Hippocampal formation (tissue), 2 donors: ENCODE measurements at places on chromosomes 2 and 18.

DNA sequence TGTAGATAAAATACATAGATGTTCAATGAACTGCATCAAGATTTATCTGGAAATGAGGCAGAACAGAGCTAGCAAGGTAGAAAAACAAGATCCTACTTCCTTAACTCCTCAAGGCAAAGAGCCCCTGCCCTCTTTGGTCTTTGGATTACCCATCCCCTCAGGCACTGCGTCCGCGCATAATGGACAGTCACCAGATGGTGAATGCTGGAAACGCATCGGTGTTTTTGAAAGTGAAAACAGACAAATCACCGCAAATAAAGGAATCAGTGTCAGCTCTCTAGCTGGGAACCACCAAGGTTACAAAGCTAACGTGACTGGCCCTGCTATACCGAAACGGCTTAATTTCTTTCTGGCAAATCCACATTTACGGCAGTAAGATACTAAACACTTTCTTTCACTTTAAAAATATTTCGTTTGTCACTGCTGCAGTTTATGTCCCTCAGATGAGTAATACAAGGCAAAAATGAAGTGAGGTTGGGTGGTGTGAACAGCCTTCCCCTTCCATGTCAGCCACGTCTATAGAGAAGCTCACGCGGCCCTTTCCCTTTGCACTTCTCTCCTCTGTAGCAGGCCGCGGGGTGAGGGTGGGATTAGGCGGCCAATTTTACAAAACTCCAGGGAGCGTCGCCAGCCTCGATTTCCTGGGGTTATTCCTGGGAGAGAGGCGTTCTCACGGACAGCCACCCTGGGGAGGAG lies 627 bp upstream of the GALR1 start:
- no peak for DNase-seq

DNA sequence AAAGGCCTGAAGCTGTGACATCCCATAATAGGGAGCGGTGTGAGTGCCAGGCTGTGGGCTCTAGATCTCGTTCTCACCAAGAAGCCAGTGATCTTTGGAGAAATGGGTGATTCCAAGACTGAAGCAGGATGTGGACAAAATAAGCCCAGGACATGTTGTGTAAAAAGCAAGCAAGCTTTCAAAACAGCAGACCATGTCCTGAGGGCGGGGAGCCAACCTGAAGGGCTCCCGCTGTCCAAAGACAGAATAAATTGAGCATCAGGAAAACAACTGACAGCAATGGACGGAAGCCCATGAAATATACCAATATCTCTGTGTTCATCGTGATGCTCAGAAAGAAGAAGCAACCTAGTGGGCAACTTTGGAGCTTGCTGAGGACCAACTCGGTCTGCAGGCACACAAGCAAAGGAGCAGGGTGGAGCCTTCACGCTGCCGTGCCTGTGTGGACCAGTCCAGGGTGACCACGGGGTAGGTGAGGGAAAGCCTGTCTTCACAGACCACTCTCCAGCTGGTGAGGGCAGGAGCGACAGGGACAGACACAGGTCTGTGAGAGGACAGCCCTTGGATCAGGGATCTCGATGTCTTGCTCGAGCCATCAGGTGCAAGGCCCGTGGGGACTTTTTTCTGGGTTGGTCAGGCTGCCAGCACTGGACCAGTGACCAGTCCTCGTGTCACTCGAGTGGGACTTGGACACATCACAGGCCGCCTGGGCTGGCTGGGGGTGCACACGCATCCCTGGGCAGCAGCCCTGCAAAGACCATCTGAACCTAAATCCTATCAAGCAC lies 21.5 kb downstream of the MTERF4 start:
- DNase-seq, result no peak

DNA sequence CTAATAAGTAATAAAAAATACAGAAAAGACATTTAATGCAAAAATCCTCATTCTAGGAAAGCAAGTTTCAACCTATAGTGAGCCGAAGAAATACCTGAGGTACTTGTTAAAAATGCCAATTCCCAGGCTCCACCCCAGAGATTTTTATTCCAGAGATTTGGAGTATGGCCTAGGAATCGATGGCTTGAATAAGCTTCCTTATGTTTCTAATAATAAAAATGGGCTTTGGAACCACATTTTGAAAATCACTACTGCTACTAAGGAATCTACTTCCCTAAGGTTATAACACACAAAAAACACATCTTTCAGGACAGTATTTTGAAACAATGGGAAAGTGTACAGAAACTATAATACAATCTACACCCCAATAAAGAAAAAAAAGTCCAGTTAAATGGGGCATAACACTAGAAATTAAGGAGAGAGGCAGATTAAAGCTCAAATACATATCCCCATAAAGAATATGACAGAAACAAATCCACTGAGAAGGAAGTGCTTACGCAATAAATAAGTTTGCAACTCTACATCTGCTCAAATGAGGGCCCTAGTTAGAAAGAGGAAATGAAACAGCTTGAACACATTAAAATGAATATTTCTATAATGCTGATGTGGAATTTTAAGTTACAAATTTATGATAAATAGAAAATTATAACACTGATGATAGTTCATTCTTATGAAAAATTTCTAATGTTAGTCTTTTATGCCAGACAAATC lies 103.7 kb downstream of the EPB41L3 start:
- DNase-seq, result no peak

DNA sequence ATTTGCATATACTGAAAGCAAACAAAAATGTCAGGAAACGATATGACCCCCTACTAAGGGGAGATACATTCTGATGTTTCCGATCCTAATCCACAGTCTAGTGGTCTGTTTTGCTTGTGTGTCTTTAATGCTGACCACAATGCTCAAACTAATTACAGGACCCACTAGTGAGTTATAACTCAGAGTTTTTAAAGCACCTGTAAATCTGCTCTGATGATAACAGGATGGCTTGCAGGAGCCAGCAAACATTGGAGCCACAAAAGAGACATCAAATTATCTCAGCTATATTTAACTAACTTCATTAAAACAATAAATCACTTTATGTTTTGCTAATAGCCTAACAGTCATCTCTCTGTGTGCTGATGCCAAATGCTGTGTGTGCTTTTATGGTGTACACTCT lies 300.3 kb downstream of the NBAS start:
- DNase-seq, result no peak

- no peak for DNase-seq
Measured at GRCh38 chr18:46630160-46630559, 26.9 kb downstream of the LOXHD1 start.
